ENCODE measurements at places on chromosomes 13 and 19.

- no peak for DNase-seq
Measured at GRCh38 chr19:5801796-5802619, 2.9 kb upstream of the NRTN start.

DNA sequence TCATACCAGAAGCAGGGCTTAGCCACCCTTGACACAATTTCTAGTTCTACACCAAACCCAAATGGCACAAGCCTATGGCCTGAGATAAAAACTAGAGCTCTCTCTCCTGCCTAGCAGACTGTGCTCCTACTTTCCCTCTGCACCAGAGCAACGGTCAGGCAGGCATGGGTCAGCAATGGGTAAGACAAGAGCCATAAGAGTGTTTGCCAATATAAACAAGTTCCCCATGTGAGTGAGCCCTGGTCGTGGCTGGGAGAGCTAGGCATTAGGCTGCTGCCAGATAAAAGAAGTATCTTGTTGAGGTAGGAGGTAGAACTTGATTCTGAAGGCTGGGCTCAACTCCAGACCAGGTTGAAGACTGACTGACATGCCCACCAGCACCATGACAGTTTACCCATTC lies 1979.1 kb downstream of the OLFM4 start:
- no peak for DNase-seq

DNA sequence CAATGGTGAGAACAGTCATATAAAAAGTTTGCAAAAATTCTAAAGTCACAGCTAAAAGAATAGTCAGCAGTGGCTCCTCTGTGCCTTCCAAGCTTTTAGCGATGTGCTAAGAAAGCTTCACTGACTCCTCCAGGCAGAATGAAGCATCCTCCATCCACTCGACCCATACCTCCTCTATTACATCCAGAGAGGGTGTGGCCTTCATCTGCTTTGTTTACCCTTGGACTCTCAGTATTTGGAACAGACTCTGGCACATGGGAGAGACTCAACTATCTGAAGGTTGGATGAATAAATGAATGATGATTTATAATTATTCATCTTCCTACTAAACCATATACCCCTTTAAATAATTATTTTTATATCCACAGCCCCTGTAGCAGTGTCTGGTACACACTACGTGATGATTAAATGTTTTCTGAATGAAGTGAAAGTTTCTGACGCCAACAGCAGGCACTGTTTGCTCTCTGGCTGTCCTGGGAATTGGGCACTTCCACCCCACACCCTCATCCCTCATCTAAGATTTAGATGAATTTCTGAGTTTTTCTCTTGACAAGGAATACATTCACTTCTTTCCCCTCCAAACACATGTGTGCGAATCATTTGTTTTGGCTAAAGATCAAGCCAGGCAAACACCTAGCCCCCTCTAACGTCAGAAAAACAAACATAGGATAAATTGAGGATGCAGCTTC lies 93.9 kb downstream of the NUFIP1 start:
- DNase-seq = no peak

- no peak for DNase-seq
Measured at GRCh38 chr13:102862624-102863210, 16.9 kb downstream of the ERCC5 start.

DNA sequence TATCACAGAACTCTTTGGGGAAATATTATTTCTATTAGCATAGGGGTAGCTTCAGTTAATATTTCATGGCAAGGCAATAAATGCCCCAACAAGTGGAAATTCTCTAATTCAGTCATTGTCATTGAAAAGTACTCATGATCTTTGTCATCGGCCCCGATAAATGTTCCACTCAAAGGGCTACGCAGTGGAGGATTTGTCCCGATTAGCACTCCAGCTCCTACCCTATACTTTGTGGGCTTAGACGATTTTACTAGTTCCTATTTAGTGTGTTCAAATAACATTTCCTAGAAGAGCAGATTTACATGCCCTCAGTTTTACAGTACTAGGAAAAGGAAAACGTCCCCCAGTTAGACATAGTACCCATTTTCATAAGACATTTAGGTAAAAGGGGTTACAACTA lies 38.0 kb upstream of the ATP12A start:
- no peak for DNase-seq

DNA sequence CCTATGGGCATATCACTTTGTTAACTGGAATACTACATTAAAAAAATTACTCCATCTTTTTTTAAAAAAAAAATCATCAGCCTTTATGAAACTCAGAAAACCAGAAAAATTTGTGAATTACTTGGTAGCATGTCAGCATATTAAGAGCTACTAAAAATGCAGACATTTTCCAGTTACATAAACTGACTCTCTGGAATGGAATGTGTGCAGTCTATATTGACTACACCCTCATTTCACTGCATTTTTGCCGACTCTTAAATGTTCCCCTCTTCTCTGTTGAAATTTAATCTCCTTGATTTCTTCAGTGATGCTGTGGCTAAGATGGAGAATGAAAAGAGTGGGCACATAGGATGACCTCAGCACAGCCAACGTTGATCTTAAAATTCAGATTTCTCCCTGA lies 393.8 kb downstream of the ITGBL1 start:
- DNase-seq = no peak

DNA sequence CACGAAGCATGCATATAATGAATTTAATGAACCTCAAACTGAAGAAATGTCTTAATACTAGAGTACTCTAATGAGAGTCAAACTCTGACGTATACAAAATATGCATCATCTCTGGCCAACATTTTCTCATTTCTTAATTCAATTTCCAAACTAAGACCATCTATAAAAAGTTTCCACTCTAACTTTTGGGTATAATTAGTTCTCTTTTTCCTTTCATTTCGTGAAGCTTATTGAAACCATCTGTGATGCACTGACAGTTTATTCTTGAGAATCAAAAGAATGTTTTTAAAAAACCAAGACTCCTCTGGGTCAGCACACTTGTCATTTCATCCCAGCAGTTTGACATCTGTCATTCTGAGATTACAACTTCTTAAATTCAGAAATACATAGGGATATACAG lies 90.0 kb downstream of the CAB39L start:
- DNase-seq = no peak

DNA sequence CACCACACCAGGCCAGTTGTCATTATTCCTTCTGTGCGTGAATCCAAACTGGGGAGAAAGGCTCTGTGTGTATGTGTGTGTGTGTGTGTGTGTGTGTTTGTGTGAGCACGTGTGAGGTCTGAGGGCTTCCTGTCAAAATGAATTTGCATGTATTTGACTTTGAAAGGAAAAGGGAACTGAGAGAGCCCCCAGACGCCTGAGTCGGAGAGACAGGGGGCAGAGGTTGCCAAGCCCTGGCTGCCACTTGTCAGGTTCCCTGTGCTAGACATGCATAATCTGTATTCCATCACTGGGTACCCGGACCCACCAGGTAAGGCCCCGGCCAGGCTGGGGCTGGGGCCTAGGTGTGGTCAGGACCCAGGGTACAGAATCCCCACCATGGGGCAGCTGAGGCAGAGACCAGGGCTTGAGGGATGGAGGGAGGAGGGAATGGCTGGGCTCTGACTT lies at the start of gene CLEC17A:
Gene CLEC17A (plus strand): TSS at position 191 of the 447 bp plus-strand sequence. CDS start 77 bp downstream, at position 268.
- DNase-seq = no peak

GRCh38 chr13:45851956-45852355 lies 403 bp upstream of the SIAH3 start:
- no peak for DNase-seq

DNA sequence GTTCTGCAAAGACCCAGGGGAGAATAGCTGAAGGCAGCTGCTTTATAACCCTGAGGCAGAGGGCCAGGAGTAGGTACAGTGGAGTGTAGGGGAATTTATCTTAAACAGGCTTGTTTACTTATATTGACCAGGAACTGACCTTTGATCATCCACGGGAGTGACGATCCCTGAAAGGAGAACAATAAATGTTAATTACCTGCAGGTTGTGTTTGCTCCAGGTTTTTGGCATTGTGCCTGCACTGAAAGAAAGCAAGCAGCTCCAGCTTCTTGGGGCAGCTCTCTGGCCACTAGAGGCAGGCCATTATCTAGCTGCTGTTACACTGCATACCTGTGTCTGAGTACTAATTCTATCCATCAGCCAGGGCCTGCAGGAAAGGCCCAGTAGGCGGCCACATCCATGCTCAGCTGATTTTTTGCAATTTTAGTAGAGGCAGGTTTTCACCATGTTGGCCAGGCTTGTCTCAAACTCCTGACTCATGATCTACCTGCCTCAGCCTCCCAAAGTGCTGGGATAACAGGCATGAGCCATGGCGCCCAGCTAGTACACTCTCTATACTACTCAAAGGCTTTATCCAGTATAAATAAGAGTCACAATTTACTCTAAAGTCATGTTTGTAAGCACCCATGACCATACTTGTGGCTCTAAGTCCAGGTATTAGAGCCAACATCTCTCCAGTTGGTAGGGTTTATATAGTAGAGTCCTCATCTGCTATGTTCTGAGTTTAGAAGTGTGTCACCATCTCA lies 8.5 kb upstream of the ZNF91 start:
- DNase-seq = no peak

- no peak for DNase-seq
Measured at GRCh38 chr19:34148658-34149185, 23.6 kb upstream of the LSM14A start.

DNA sequence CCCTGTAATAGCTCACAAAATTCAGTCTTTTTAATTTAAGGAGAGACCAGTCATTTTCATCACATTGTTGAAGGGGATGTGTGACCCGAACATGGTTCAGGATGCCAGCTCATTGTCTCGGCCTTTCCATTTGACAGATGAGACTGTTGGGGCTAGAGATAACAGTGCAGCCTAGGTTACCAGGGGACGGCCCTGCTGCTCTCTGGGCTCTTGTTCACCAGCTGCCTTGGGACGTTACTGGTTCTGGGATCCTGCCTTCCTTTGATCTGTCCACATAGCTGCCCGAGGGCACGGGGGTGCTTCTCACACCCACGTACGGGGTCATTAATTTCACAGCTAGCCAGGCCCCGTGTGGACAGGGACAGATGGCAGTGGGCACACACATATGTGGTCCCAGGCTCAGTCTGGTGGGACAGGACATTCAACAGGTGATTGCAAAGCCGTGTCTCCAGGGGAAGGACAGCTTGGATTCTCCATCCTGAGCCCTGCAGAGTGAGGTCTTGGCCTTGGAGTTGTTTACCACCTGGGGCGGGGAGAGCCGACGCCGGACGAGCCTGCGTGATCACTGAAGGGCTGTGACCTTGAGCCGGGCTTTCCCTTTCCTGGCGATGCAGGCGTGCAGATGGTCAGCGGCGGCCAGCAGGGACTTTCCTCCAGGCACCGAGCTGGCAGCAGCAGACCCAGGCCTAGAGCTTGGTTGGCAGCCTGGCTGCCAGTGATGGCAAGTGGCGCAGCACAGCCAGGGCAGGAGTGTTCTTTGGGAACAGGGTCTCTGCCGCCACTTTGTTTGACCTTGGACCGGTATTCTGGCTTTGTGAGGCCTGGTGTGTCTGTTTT lies 26.7 kb upstream of the NPAS1 start:
- DNase-seq = no peak

DNA sequence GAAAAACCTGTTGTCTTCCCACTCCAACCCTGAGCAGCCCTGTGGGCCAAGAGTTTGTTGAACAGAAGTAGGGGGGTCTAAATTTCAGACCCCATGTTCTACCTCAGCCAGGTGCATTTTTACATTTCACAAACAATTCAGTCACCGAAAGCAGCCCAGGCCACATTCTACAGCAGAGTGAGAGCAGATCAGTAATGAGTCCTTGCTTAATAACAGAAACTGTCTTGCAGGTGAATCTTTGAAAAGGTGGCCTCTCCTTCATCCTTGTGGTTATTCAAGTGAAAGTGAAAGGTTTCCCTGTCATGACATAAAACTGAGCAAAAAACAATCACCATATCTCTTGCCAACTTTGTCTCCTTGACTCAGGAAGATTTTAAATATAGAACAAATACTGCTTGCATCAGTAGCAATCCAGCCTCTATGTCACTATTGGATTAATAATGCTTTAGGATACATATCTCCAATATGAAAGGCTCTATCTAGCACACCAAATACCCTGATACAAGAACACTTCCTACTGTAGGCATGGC lies 670.2 kb downstream of the DIAPH3 start:
- DNase-seq = no peak

DNA sequence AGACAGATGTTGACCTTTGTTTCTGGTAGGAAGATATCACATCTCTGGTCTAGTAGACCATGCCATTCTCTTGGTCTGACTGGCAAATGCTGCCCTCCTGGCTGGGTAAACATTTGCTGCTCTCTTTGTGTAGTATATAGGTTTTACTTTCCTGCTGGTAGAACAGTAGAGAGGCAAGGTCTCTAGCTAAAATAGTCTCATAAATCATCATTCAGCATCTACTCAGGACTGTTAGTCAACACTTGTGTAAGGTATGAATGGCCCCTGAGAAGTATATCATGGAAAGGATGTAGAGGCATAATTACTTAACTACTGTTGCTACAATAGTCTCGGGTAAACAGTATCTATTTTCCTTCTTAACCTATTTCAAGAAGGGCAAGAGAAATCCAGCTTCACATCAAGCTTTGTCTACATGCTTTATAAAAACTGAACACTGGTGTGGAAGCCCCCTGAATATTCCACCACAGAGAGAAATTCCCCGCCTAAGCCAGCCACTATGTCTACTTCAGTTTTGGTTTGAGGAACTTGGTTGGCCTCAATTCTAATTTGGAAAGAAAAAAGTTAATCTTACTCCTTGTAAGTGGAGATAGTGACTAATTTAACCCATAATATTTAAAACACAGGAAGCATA lies 18.4 kb upstream of the MYCBP2 start:
- DNase-seq = no peak
